ENCODE measurements at places on chromosomes 11 and 22.
A peak's percentile ranks its signal among the peaks of the same experiment; 100 is the strongest.

GRCh38 chr22:46090631-46091201 lies 59.6 kb upstream of the PPARA start:
- no peak for DNase-seq

DNA sequence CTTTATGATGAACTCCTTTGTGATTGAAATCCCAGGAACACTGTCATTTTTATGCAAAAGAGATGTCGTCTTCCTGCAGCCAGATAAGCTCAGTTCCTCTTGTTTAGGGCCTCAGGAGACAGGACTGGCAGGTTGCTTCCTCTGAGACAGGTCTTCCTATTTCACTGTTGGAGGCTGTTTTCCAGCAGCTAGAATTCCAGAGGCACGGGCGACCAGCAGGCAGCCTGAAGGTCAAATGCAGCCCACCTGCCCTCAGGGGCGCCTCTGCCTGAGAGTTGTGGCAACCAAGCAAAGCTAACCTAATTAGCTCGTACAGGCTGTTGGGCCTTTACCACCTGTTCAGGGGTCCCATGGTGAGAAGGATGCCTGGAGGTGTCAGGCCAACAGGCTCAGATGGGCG lies 22.3 kb downstream of the SLC6A5 start:
- DNase-seq = no peak

GRCh38 chr11:18778468-18778867 lies 13.1 kb downstream of the PTPN5 start:
- no peak for DNase-seq

DNA sequence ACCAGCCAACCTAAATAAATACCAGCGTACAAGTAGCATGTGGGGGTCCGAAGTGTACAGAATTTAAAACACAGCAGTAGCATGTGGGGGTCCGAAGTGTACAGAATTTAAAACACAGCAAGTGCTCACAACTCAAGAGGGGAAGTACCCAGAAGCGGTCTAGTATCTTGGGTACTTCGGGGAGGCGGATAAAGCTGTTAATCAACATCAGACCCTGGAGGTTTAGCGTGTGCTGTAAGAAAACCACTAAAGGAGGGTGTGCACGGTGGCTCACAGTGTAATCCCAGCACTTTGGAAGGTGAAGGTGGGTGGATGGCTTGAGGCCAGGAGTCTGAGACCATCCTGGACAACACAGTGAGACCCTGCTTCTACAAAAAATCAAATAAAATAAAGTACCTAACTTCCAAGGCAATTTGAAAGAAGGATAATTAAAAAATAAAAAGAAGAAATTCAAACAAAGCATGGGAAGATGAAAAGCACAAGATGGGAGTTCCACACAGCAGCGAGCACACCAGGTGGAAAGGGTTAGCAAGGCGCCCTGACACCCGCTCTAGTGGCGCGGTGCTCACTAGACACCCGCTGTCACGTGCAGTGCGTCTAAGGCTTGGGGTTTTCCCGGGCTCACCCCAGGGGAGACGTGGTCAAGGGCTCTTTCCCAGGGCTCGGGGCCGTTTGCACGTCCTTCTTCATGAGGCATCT lies 35.0 kb upstream of the MOB2 start:
- DNase-seq = no peak

DNA sequence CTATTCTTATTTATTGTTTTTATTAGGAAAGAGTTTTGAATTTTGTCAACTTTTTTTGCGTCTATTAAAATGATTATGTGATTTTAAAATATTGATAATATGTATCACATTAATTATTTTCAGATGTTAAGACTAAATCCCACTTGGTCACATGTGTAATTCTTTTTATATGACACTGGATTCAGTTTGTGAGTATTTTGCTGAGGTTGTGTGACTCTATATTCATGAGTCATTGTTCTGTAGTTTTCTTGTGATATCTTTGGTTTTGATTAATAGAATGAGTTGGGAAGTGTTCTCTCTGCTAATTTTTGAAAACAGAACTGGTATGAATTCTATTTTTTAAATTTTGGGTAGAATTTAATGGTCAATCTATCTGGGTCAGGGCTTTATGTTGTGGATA lies 317.9 kb downstream of the ETS1 start:
- no peak for DNase-seq

GRCh38 chr11:26583550-26583949 lies 11.5 kb upstream of the MUC15 start:
- no peak for DNase-seq

DNA sequence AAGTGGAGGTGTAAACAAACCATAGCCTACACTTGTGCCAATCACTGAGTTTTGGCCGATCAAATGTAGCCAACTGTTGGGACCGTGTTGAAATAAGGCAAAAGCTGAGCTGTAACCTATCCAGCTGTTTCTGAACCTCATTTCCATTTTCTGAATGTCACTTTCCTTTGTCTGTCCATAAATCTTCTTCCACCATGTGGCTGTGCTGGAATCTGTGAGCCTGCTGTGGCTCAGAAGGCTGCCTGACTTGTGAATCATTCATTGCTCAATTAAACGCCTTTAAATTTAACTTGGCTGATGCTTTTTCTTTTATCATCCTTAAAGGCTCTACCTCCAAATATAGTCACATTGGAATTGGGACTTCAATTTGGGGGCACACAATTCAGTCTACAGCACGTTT lies 203.1 kb upstream of the MPPED2 start:
- DNase-seq = no peak

- peak; percentile 59 for DNase-seq
Observed at GRCh38 chr11:65355776-65356393, 1.3 kb downstream of the TIGD3 start.

DNA sequence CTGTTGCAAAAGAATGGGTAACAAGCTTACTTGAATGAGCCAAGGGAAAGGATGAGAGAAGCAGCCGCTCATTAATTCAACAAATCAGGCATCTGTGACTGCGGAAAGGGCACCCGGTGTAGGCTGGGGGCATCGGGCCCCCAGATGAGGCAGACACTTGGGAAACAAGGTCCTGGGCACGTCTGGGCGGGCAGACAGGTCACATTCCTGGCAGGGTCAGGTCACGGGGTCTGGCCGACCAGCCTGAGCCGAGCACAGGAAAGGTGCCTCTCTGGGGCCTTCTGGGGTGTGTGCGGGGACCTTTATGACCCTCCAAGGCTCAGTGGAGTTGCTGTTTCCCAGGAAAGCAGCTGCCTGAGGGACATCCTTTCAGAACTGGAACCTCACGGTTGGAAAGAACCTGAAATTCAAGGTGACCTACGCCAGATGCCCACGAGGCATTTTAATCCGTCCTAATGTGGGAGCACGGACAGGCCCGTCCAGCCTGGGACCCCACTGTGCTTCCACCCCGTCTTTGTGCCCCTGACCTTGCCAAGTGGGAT lies 57.1 kb downstream of the ST14 start:
- no peak for DNase-seq

DNA sequence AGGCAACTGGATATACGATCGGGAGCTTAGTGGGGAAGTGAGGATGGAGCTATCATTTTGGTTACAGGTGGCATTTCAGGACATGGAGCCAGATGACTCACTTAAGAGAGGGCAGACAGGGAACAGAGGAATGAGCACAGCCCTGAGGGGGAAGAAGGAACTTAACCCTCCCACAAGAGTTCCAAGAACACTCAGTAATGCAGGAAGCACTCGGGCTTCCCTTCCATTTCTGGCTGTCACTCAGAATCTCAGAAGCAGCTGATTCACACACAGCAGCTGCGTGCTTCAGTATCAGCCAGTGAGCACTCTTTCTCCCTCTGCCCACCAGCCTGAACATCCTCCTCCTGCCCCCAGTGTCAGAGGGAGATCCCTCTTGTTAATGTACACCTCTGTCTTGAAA lies 34.8 kb downstream of the EFCAB6 start:
- DNase-seq = peak; percentile 11

DNA sequence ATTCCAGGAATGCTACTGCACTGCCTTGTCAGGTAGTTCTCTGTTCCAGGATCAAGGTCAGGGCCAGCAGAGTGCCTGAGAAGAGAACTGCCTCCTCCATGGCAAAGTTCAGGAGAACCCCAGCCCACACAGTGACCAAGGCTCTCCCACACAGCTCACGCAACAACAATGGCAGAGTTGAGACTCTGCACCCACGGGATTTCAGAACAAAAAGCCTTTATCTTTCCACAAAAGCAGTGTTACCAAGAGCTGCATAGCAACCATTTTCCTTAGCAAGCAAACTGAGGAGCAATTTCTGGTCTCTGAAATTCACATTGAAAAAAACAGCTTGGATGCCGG lies 11.1 kb downstream of the PLAAT3 start:
- no peak for DNase-seq

DNA sequence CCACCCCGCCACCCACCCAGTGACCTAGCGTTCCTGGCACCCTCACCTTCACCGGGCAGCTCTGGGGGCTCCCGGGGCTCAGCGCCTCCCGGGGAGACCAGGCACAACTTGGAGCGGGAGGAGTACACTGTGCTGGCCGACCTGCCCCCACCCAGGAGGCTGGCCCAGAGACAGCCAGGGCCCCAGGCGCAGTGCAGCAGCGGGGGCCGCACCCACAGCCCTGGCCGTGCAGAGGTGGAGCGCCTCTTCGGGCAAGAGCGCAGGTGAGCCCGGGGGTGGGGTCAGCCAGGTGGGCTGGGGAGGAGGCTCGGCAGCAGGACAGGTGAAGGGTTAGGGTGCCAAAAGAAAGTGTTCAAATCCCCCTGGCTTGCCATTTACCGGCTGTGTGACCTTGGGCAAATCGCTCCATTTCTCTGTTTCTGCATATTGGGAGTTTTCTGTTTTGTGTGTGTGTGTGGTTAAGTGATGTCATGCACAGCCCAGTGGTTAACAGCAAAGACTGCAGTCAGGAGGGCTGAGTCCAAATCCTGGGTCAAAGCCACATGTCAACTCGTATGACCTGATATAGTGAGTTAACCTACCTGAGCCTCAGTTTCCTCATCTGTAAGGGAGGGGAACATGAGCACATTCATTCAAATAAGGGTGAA lies 29.5 kb downstream of the TRIOBP start:
- no peak for DNase-seq

GRCh38 chr22:19629720-19630419 lies 84.4 kb upstream of the SEPTIN5 start:
- DNase-seq = peak; percentile 67

DNA sequence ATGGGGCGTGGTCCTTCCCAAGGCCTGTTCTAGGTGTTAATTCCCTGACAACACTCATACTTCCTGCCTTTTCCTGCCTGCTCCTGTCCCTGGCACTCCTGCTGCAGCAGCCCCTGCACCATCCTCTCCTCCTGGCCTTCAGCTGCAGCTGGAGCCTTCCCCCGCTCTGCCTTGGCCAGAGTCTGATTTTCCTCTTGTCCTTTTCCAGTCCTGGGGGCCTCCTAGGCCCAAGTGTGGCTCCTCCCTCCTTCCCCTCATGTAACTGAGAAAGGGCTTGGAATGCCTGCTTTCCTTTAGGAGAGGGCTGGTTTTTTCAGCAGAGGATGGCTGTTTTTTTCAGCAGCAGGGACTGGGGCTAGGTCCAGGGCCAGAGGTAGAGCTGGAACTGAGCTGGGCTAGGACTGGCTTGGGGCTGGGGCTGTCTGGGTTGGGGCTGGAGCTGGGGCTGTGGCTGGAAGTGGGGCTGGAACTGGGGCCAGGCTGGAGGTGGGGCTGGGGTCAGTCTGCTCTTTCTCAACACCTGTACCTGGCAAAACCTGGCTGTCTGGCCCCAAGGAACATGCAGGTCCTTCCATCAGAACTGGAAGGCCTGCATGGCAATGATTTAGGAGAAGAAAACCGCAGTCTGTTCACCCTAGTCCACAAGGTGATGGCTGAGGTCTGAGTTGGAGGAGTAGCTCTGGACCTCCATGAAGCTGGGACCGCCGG lies 23.6 kb downstream of the ZC3H7B start:
- DNase-seq = no peak

- peak; percentile 21 for DNase-seq
Observed at GRCh38 chr11:34395916-34396550, 38.2 kb upstream of the ABTB2 start.

DNA sequence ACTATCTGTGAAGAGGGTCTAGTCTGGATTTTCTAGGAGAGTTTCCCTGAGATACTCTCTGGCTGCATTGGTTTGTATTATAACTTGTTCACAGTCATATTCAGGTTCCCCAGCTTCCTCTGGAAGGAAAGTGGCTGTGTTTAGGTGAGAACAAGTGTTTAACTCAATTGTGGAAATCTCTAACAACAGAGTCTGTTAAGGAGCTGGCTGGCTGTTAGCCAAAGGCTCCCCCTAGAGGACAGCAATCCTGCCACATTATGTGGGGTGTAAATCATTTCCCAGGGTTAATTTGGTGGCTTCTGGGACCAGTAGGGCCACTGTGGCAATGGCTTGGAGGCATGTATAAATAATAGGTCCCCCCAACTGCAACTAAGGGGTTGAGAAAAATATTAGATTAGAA lies 18.4 kb downstream of the MS4A6E start:
- no peak for DNase-seq

DNA sequence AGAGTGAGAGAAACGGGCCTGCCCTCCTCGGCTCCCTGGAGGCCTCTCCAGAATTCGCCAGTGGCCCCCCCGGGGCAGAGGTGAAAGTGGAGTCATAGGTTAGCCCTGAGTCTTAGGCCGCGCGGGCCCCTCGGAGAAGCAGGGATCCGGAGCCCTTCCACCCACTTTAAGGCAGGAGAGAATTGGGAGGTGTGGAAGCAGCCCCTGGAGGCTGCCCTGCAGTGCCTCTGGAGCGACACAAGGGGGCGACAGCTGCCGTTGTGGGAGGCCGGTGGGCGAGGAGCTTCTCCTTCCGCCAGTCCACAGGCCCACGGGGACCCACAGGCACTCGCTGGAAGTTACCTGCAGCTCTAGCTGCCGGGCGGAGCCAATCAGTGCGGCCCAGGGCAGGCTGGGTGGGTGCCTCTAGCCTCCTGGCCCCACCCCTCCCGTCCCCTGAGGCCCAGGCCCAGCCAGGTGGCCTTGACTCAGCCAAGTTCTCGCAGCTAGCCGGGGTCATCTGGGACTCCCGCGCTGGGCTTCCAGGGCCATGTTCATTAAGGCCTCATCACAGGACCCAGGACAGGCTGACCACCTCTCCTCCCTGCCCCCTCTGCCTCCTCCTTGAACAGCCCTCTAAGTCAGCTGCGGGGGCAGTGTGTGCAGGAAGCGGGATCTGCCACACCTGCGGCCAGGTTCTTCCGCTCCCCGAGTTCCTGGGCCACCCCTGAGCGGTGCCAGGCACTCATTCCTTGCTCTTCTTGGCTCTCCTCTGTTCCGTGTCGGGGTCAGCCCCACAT lies 5.0 kb downstream of the DGKZ start:
- DNase-seq = no peak

- no peak for DNase-seq
Observed at GRCh38 chr11:124602193-124602592, 9.0 kb upstream of the PANX3 start.

All from muscle of back (tissue), 13 donors.